HepG2 (cell line): ENCODE measurements at places on chromosomes 2 and 18. TPM values are rescaled to one million over a fixed set of nuclear protein-coding genes. Genes with fewer than 3 reads are reported as not detected.

The ANKRD29 gene
- polyA plus RNA-seq: 0.05 TPM in 1 of 2 replicates, not detected in the other

The SKOR2 gene
- polyA plus RNA-seq: not detected in 2 replicates

The C2orf81 gene
- 0.05 and 0.17 TPM in 2 replicates for polyA plus RNA-seq

The IAH1 gene
- polyA plus RNA-seq: 37.4 and 43.6 TPM in 2 replicates

The CRYBA2 gene
- polyA plus RNA-seq: not detected in 2 replicates

The ESPNL gene
- 0.42 and 0.45 TPM in 2 replicates for polyA plus RNA-seq

The CCT7 gene
- 326 and 347 TPM in 2 replicates for polyA plus RNA-seq

The GALNT3 gene
- 0.27 and 0.30 TPM in 2 replicates for polyA plus RNA-seq

The SLC4A5 gene
- 0.50 and 0.51 TPM in 2 replicates for polyA plus RNA-seq

The R3HDM1 gene
- 47.8 and 54.3 TPM in 2 replicates for polyA plus RNA-seq

The SCN2A gene
- 0.30 and 0.31 TPM in 2 replicates for polyA plus RNA-seq

The ZSWIM2 gene
- polyA plus RNA-seq: not detected in 2 replicates

The AGXT gene
- polyA plus RNA-seq: 96.1 and 133 TPM in 2 replicates

The CAPN14 gene
- polyA plus RNA-seq: not detected in 2 replicates

The CCDC74B gene
- polyA plus RNA-seq: 0.07 and 0.12 TPM in 2 replicates

The IMMT gene
- 52.3 and 63.5 TPM in 2 replicates for polyA plus RNA-seq

The LBX2 gene
- 6.4 and 7.3 TPM in 2 replicates for polyA plus RNA-seq

The NPHP1 gene
- polyA plus RNA-seq: 1.6 and 2.7 TPM in 2 replicates

The HOXD11 gene
- not detected in 2 replicates for polyA plus RNA-seq

The ANKRD30B gene
- polyA plus RNA-seq: not detected in 2 replicates

The CAMKMT gene
- polyA plus RNA-seq: 4.9 and 6.9 TPM in 2 replicates

The ASXL2 gene
- 15.3 and 19.2 TPM in 2 replicates for polyA plus RNA-seq

The SERPINB10 gene
- polyA plus RNA-seq: not detected in 2 replicates

The CD28 gene
- polyA plus RNA-seq: not detected in 2 replicates

The SKA1 gene
- polyA plus RNA-seq: 3.8 and 5.3 TPM in 2 replicates

The FAM117B gene
- 5.4 and 5.8 TPM in 2 replicates for polyA plus RNA-seq

The CCDC138 gene
- 4.1 and 5.6 TPM in 2 replicates for polyA plus RNA-seq

The RPRM gene
- not detected in 2 replicates for polyA plus RNA-seq

The ADCYAP1 gene
- polyA plus RNA-seq: not detected in 2 replicates

The OBSL1 gene
- 218 and 229 TPM in 2 replicates for polyA plus RNA-seq

The RIT2 gene
- not detected in 2 replicates for polyA plus RNA-seq

The CDKL4 gene
- polyA plus RNA-seq: 0.10 and 0.50 TPM in 2 replicates

The PAX3 gene
- polyA plus RNA-seq: 0.07 TPM in 1 of 2 replicates, not detected in the other

The RGPD5 gene
- 12.0 and 13.4 TPM in 2 replicates for polyA plus RNA-seq

The SP140 gene
- 0.57 and 0.81 TPM in 2 replicates for polyA plus RNA-seq

The IL1RL1 gene
- polyA plus RNA-seq: 0.03 and 0.04 TPM in 2 replicates

The ZNF804A gene
- polyA plus RNA-seq: 0.03 and 0.09 TPM in 2 replicates

The SLC9A4 gene
- polyA plus RNA-seq: not detected in 2 replicates

The RUFY4 gene
- polyA plus RNA-seq: not detected in 2 replicates
